ENCODE measurements at places on chromosomes 3 and 15. TPM values are rescaled to one million over a fixed set of nuclear protein-coding genes. Genes with fewer than 3 reads are reported as not detected.

Gene CNTN4
- total RNA-seq, result 3.3 TPM

Gene PIERCE2
- total RNA-seq, result 0.60 TPM

Gene RARRES1
- 1.3 TPM for total RNA-seq

Gene TEX55
- total RNA-seq, result not detected

Gene RYR3
- not detected for total RNA-seq

Gene DNAJA4
- total RNA-seq, result 0.86 TPM

DNA sequence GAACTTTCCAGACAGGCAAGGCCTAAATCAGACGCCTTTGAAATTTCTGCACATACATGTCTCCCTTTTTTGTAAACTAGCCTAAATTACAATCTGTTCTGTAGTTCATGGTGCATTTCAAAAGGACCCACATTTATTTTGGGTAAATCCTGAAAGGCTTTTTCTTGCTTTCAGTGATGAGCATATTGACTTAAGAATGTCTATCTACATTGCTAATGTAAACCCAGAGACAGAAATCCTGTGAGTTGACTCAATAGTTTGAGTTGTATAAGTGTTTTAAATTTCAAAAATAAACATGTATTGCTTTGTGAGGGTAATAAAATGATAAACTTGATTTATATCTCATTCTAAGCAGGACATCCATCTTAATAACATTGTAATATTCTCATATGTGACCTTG, 977.0 kb upstream of the NR2F2 start:
- no peak for DNase-seq

GRCh38 chr15:70023064-70023768, 74.5 kb downstream of the TLE3 start:
- no peak for DNase-seq

- DNase-seq, result no peak
These were observed 299.8 kb upstream of the EPHA3 start for GRCh38 chr3:88807491-88808105.

DNA sequence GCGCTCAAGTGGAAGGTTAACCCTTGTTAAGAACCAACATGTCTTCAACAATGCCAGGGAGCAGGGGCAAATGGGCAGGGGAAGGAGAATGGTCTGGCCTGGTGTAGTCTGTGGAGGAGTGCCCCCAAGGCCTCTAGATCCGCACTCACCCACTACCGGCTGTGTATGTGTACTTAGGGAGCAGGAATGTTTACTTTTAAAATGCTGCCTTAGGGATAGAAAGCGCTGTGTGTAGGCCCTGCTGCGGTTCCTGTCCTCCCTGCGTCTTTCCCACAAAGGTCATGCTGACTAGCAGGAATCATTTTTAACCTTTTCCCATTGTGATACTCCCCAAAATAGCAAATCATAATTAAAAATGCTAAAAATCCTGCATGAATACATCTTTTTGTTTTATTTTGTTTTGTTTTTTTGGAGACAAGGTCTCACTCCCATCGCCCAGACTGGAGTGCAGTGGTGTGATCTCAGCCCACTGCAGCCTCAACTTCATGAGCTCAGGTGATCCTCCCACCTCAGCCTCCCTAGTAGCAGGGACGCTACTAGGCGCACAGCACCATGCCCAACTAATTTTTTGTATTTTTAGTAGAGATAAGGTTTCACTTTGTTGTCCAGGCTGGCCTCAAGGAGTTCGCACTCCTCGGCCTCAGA, 35.9 kb upstream of the CEMIP start:
- no peak for DNase-seq

DNA sequence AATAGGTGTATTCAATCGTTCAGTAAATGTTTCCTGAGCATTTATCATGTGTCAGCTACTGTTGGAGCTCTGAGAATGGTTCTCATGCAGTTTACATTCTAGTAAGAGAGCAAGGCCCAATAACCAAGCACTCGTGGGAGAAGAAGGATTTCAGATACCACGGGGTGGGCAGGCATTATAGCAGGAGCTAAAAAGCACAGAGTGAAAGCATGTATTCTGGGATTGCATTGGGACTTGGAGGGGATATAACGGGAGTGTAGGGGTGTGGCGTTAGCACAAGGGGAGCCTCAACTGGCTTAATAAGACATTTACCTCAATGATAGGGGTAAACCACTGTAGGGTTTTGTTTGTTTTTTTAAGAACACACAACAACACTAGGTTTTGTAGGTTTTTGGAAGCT, 1.6 kb upstream of the SIAH2 start:
- DNase-seq, result no peak

DNA sequence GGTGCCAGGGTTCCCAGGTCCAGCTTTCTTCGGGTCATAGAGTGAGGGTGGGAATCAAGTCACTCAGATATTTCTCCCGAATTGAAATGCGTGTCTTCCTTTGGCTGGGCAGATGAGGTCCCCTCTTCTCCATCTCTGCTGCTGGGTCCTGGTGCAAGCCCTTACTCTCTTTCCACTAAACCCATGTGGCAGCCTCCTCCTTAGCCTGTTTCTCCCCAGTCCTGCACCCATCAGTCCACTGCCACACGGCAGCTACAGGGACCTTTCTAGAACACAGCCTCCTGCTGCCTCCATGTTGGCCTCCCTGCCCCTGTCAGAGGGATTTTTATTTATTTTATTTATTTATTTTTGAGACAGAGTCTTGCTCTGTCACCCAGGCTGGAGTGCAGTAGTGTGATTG, 237.4 kb upstream of the CTDSPL start:
- DNase-seq, result no peak

GRCh38 chr3:113111011-113111707, 100.2 kb upstream of the BOC start:
- DNase-seq, result no peak

DNA sequence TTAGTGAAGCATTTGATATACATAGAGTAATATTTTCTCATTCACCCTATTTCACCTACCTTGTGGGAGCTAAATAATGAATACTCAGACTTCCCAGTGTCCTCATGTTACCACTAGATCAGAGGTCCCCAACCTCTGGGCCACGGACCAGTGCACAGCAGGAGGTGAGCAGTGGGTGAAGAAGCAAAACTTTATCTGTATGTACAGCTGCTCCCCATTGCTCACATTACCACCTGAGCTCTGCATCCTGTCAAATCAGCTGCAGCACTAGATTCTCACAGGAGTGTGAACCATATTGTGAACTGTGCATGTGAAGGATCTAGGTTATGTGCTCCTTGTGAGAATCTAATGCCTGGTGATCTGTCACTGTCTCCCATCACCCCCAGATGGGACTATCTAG, 79.4 kb downstream of the RETNLB start:
- no peak for DNase-seq

DNA sequence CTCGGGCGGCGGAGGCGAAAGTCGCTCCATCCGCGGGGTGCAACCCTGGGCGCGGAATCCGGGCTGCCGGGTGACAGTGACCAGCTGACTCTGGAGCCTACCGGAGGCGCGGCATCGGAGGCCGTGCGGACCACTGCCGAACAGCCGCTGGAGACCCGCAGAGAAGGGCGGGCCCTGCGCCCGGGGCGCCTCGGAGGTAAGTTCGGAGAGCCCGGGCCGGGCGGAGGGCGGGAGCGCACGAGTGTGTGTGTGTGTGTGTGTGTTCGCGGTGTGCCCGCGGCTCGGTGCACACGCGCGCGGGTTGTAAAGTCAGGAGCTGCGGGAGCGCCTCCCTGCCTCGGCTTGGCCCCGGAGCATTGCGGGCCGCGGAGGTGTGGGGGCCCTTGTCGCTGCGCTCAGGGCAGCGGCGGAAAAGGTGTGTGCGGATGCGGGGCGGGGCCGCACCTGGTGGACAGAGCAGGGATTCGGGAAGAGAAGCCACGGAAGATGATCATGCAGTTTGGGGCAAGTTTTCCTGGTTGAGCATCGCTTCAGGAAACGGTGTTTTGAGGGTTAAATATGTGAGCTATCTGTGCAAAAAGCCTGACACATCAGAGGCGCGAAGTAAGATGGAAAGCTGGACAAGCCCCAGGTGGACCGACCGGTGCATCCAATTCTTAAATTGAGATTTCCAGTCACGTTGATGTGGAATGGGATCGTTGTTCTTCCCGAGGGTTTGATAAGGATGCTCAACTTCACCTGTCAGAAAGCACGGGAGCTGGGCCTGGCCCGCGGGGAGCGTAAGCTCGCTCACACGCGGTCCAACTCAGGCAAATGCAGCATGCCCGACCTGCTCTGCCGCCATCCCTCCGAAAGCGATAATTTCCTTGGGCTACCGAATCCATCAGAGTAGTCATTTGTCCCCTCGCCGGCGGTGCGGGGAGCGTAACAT, 474 bp downstream of the MINAR1 start:
- no peak for DNase-seq

DNA sequence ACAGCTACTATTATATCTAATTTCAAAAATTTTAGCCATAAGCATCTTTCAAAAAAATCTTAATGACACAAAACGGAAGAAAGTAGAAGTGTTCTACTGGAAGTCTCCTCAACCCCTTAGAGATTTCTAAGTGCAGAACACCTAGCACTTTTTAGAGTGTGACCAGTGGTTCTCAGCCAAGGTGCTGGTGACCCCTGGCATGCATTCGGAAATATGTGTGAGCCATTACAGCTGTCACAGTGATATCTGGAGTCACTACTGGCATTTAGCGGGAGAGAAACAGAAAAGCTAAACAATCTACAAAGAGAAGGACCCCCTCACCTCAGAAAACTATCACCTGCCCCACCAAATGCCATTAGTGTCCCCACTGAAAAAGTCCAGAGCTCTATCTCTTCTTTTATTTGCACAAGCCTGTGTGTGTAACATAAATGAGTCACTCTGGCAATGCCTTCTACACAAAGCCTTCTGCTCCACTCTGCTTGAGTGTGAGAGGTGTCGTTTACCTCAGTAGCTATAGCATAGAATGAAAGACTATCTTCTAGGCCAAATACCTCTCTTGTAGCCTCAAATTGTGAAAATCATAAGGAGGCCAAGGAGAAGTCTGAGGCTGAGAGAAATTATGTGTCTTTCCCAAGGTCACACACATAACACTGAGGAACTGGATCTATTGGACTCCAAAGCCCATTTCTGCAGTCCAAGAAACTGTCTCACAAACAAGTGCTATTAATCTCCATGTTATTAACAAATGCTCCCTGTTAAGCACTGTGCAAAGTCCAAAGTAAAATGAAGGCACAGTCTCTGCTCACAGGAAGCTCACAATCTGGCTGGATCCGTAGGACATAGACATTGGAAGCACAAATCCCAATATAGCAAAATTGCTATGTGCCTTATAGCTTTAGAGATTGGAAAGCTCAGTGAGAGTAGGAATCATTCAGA, 28.5 kb upstream of the KCNMB2 start:
- no peak for DNase-seq

Measured in left lobe of liver (tissue), 2 donors.